CD14-positive monocyte (primary cell): ENCODE measurements at places on chromosomes 6 and 20.
A peak's percentile ranks its signal among the peaks of the same experiment; 100 is the strongest.

- DNase-seq: no peak
Measured at GRCh38 chr6:15499125-15499524, 163.7 kb downstream of the DTNBP1 start.

DNA sequence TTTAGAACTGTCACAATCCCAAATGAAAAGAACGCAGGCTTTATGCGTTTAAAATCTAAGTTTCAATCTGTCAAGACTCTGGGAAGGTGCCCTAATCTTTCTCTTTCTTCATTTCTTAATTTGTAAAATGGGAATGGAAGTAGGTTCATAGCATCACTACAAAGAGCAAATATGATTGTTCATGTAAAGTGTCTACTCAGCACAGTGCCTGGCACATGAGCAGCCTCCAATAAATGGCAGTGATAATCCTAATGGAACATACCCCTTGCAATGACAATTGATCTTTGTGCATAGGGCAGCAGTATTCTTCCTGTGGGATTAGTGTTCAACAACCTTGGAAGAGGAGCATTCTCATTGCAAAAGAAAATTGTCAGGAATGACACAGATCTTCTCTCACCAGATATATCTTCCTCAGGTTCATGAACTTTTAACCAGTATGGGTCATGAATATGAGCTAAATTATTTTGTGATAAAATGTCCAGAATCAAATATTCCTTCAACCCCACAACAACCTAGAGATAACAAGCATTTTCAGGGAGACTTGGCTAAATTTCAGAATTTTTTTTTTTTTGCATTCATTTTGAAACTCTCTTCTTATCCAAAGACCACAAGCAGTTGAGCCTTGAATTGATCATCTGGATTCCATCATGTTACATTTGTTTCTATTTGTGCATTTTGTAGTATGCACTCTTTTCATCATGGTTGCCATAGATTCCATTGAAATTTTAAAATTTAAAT is 149.1 kb downstream of the TBX18 start:
- DNase-seq: no peak

GRCh38 chr6:30037182-30037788 is 23.8 kb upstream of the POLR1H start:
- peak; percentile 15 for DNase-seq

GRCh38 chr20:16661756-16662155 is 68.1 kb upstream of the SNRPB2 start:
- no peak for DNase-seq

- DNase-seq: no peak
Measured at GRCh38 chr6:339480-339879, 47.2 kb downstream of the DUSP22 start.

DNA sequence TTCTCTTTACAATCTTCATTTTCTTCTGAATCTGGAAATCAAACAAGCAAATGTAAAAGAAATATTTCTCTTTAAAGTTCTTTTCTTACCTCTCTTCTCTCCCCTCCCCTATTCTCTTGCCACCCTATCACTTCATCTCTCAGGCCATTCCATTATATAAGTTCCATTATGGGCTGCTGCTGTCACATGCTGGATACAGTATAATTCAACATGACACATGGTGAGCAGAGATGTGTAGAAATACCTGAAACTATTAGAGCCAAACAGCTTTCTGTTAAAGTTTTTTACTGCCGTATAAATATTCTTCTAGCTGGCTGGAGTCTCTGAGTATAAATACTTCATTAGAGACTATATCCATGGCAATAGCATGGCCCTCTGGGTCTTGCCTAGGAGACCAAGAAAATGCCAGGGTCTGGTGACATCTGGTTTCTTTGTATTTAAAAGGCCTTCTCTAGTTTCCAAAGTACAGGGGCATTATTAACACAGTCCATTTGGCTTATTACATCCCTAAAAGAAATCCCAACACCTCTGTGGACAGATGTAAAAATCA is 139.6 kb downstream of the TFAP2B start:
- no peak for DNase-seq
